ENCODE measurements at places on chromosomes 3 and 15. TPM values are rescaled to one million over a fixed set of nuclear protein-coding genes. Genes with fewer than 3 reads are reported as not detected.

- no peak for DNase-seq
Observed at GRCh38 chr15:48754011-48754410, 56.9 kb downstream of the CEP152 start.

GRCh38 chr15:89441295-89441812 is 55.0 kb downstream of the RHCG start:
- no peak for DNase-seq

DNA sequence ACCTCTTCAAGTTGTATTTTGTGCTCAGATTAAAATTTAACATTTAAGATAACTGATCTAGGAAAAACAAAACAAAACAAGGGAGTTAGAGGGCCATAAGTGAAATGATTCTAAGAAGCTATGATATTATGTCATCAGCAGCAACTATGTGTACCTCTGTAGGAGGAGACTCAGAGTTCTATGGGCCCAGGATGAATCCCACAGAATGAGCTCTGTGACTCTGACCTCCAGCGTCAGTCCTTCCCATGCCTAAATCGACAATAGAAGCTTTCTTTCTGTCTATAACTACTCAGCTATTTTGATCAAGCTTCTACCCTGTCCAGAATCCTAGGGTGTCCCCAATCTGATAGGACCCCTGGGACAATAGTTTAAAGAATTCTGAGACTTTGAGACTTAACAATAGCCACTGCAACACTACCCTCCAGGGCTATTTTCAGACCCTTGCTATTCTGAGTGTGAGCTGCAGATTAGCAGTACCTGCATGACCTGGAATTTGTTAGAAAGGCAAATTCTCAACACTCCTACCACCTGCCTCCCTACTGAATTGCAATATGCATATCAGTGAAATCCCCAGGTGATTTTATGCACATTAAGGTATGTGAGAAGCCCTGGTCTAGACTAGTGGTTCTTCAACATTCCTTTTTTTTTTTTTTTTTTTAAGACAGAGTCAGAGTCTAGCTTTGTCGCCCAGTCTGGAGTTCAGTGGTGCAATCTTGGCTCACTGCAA is 66.7 kb downstream of the ARHGAP31 start:
- no peak for DNase-seq

DNA sequence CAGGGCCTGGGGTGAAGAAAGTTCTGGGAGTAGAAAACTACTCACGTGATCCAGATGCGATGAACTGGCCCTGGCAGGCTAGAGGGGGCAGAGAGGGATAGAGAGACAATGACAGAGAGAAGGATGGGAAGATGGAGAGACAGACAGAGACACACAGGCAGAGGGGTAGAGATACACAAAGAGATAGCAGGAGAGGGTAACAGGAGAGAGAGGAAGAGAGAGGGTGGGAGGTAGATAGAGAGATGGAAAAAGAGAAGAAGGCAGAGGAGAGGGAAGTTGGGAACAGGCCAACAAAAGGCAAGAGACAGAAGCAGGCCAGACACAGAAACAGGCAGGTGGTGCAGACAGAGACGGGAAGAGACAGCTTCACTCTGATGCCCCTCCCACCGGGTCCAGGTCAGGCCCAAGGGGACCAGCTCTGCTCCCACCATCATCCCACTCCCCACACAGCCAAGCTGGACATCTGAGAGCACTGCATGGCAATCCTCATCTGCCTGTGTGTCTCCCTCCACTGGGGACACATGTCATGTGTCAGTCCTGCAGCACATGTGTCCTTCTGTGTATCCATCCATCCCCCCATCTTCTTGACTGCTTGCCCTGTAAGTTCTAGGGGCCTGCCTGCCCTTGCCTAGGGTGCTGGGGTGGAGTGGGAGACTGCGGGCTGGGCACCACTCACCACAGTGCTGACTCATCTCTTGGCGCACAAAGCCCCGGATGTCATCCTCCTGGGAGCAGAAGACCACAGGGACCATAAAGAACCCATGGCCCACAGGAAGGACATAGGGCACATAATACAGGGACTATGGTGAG is 2.2 kb upstream of the UCN2 start:
- no peak for DNase-seq

GRCh38 chr3:123300583-123300982 is 98.8 kb downstream of the SEC22A start:
- DNase-seq = no peak

PLSCR2 gene
- total RNA-seq = 0.83 TPM

DNA sequence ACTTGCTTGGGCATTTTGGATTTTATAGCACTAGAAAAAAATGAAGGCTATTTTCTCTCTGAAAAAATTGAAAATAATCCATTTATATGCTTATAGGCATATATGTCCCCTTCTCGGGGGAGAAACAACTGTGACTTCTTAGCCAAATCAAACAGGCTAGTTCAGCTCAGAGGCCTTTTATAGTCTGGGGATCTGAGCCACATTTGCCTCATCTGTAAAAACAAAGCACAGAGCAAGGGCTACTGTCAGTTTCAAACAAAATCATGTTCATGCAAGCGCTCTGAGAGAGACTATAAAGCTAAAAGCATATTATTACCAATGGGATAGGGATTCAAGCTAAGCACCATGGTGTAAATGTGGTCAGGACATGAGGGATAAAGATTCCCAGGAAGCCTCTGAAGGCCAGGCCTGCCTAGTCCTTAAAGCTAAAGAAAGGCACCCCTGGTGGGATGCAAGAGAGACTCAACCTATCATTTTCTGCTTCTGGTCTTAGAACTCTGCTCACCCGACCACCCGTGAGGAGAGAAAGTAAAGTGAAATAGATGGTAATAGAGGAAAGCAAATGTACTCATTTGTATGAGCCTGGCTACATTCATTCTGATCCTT is 51.0 kb upstream of the IL12A start:
- DNase-seq = no peak

- no peak for DNase-seq
Observed at GRCh38 chr3:48934333-48934991, 15.8 kb downstream of the ARIH2 start.

DNA sequence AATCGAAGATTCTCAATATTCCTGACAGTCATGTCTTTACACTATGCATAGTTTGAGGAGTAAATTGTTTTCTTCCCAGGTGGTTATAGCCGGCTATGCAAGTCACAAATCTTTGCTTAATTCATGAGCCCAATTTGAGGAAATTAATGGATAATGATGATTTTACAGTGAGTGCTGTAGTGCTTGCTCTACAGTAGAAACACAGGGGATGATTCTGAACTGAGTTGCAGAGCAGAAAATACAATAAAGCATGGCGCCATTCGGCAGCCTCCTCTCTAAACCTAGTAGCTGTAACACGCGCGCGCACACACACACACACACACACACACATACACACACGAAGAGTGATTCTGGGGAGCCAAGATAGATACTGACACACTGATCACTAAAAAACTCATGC is 181.7 kb upstream of the DPH6 start:
- no peak for DNase-seq

WDR76 gene
- 2.7 TPM for total RNA-seq

- DNase-seq = no peak
Observed at GRCh38 chr15:52006702-52007340, 12.2 kb upstream of the MAPK6 start.

FRMD5 gene
- total RNA-seq = 0.35 TPM

GRCh38 chr3:135853981-135854380 is 111.5 kb upstream of the PPP2R3A start:
- DNase-seq = no peak

TTLL13 gene
- 0.19 TPM for total RNA-seq

NLGN1 gene
- total RNA-seq = 2.3 TPM

GRCh38 chr15:88882785-88883184 is 12.6 kb downstream of the HAPLN3 start:
- no peak for DNase-seq

GRCh38 chr15:39361497-39361896 is 219.4 kb upstream of the THBS1 start:
- no peak for DNase-seq

- no peak for DNase-seq
Observed at GRCh38 chr3:182241766-182242488, 530.2 kb downstream of the SOX2 start.

GRCh38 chr3:14592836-14593235 is 52.7 kb upstream of the GRIP2 start:
- DNase-seq = no peak

DNA sequence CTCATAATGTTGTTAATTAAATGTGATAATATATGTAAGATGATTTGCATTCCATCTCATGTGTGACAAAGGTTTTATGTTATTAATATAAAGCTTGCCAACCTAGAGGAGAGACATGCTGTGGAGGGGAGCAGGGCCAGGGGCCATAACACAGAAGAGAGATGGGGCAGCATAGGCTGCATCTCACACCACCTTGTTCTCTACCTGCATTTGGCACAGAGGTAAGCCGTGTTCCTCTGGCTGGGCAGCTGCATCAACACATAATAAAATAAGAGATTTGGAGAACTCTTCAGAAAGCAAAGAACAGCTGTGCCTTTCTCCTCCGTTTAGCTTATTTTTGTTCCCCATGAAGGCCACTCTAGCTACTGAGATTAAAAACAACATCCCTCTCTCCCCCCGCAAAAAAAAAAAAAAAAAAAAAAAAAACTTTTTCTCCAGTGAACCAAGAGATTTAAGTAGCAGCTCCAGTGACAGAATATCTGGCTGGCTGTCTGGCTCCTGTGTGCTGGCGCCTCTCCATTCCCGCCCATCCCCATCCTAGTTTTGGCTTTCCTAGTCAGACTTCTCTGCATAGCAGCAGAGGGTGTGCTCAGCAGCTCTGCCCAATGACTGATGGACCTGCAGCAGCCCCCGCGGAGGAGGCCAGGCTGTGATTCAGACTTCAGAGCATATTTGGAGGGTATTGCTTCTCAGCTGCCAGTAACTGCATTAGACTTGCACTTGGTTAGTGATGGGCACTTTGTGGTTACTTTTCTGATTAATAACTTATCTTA is 52.2 kb upstream of the STXBP5L start:
- DNase-seq = no peak

DNA sequence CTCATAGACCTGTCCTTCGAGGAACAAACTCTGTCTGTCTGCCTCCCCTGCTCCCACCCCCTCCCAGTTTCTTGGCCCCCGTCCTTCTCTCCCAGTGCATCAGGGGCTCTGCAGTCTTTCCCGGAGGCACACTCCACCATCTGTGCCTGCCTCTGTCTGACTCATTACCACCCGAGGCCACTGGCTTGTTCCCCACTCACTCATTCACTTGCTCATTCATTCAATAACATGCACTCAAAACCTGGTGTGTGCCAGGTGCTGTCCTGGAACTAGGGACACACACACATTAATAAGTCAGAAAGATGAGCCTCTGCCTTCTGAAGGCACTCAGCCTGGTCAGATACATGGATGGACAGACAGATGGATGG is 12.4 kb downstream of the AMIGO3 start:
- no peak for DNase-seq

- DNase-seq = no peak
Observed at GRCh38 chr3:66490214-66490613, 10.6 kb downstream of the LRIG1 start.

C15orf61 gene
- 2.9 TPM for total RNA-seq

MOBP gene
- not detected for total RNA-seq

SH2D7 gene
- total RNA-seq = not detected

- DNase-seq = no peak
Observed at GRCh38 chr3:122858373-122858772, 63.5 kb downstream of the SLC49A4 start.

- no peak for DNase-seq
Observed at GRCh38 chr3:16516695-16517481, 3.4 kb upstream of the RFTN1 start.

GRCh38 chr3:106485802-106486201 is 617.0 kb upstream of the CBLB start:
- DNase-seq = no peak

GRCh38 chr15:60674704-60675395 is 195.9 kb upstream of the ICE2 start:
- no peak for DNase-seq

GRCh38 chr3:48516571-48516970 is 12.6 kb upstream of the SHISA5 start:
- no peak for DNase-seq

PYGO1 gene
- total RNA-seq = 2.2 TPM

DNA sequence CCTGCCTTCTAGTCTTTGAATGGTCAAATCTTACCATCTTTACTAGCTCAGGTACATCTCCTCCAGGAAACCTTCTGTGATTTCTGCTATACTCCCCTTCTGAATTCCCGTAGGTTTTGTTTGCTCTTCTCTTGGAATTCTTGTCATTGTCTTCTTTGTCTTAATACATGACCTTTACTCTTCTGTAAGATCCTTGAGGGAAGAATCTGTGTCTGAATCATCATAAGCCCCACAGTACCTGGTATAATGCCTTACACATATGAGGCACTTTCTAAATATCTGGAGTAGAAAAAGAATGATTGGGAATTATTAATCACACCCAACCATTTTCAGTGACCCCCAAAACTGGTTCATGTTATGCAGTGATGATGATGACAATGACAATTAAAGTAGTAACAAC is 210.1 kb upstream of the NR2E3 start:
- DNase-seq = no peak

DNA sequence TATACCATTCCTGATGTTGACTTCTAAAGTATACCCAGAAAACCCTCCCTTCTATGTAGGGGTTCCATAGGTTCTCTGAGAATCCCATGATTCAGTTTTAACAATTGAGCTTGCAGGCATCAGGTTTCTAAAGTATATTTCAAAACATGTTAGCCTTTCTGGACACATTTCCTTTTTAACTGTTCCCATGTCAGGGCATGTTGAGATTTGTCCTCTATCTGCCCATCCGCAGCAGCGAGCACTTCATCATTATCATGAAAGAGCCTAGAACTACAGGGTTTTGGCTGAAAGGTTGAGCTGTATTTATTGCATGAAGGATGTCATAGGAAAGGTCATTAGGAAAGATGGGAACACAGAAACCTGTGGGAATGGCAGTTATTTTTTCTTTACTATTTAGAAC is 201.1 kb upstream of the BHLHE40 start:
- no peak for DNase-seq

FGF7 gene
- 1.4 TPM for total RNA-seq

FAM227B gene
- total RNA-seq = 3.7 TPM

DNA sequence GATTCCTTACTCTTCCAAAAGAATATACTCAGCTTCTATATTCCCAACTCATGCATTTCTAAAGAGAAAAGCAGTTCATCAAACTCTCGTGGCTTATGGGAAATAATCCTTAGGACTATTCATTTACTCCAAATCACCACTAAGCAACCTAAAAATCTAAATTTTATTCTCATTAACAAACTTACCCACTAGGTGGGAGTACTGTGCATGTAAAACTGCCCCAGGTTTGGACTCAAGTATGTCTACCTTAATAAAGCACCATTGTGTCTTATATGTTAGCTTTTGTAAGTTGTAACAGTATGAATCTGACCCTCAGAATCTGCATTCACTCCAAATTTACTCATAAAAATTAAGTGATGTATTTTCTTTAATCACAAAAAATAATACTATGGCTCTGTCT is 25.3 kb downstream of the RAD18 start:
- no peak for DNase-seq

- DNase-seq = no peak
Observed at GRCh38 chr15:32683906-32684584, 33.8 kb upstream of the GREM1 start.

- DNase-seq = no peak
Observed at GRCh38 chr15:29867241-29868000, 45.2 kb upstream of the TJP1 start.

- no peak for DNase-seq
Observed at GRCh38 chr15:98728811-98729160, 80.4 kb downstream of the IGF1R start.

GRCh38 chr15:37034835-37035748 is 65.3 kb downstream of the MEIS2 start:
- DNase-seq = no peak

All from pancreas (tissue), 10 donors.